BE2C (cell line): ENCODE measurements at places on chromosomes 4 and X.

DNA sequence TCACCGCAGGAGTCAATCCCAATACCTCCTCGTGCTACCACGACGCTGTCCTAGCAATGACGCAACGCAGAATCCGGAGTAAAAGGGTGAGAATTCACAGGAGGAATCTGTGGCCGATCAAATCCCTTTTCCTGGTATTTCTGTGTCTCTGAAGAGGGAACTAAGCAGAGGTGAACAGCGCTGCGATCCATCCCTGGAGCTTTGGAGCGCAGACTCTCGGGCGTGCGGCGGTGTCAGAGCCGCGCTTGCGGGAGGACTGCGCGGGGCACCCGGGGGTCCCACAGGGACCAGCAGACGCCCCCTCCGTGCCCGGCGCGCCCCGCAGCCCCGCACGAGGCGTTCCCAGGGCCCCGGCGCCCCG is 17.2 kb upstream of the ZNF718 start:
- no peak for DNase-seq

DNA sequence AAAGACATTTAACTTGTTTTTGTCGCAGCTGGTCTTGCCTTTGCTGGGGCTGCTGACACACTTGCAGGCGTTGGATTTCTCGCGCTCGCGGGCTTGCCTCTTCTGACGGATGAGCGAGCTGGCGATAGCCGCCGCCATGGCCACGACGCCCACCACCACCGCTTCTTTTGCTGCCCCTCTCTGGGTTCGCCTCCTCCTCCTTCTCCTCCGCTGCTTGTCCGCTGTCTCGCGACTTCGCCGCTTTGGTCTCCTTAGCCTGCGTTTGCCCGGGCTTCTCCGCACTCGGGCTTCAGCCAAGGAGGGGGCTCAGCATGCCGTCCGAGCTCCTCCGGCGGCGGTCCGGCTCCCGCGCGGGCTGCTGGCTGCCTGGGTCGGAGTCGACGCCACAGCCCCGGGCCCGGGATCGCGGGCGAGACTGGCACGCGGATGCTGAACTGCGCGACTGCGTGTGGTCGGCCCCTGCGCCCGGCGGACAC is 613 bp downstream of the FGF13 start:
- DNase-seq: no peak

DNA sequence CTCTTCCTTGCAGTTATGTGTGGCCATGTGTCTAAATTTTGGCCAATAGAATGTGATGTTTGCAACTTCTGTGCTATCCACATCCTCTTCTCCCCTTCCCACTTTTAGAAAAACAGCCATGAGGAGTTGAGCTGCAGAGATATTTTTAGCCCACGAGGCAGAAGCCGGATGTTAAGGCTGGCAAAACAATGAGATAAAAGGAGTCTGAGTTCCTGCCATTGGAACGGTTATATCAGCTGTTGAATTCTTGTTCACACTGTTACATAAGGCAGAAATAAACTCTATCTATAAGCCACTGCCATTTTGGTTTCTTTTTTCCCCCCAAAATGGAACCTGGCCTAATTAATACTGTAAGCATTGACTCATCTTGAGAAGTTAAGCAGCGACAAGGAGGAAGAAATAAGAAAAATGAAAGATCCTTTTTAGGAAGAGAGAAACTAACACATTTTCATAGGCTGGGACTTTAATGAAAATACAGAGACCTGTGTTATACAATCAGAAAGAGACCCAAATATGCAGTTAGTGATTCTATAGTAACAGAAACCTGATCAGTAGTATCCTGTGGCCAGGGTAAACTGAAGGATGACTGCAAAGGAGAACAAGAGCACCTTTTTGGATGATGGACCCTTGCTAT is 200.5 kb downstream of the INPP4B start:
- DNase-seq: no peak

- DNase-seq: no peak
Observed at GRCh38 chr4:86924811-86925210, 10.0 kb upstream of the AFF1 start.

DNA sequence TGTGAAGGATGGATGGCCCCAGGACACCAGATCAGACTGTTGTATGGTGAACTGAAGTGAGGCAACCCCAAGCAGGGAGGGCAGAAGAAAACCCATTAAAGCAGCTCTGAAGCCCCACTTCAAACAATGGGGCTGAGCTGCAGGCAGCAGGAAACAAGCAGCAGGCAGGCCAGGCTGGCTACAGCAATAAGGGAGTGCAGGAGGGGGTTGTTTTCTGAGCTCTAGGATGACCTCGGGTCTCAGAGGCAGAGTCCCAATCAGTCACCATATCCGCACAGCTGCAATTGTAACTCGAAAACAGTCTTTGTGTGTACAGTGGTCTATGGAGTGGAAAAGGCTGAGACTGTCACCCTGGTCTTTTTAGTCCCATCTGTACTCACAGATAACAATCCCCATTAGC is 90.4 kb downstream of the COL4A6 start:
- DNase-seq: no peak

DNA sequence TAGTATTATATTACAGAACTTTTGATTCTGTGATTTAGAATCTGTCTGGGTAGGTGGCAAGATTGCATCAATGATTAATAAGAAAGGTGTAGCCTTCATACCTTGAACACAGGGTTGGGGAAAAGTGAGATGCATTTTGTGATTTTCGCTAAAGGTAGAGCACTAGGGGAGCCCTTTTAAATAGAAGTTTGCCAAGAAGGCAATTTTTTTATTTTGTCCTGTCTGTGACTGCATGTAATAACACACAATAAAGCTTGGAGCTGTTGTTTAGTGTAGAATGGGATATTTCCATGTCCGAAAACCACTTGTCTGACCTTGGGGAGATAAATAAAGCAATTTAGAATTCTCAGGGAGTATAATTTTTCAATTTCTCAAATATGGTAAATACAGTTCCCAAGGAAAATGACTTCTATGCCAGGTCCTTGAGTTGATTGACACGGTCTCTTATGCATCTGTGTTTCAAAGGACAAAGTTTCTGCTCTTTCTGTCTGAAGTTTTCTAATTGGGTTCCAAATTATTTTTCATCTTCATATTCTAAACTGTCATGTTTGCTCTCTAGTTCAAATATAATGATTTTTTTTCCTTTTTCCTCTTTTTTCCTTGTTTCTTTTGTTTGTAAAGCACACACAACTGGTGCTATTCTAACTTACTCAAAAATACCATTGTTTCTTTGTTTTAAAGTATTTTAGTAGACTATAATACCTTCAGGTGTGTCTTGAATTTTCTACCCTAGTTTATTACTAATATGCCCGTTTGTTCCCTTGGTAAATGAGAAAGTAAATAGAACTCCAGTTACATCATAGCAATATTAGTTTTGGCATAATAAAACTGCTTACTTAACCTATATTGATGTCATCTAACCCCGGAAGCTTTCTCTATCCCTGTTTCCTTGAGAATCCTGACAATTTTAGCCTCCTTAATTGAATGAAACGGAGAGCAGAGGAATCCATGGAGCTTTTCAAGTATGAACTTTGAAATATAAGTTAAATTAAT is 87.8 kb upstream of the BMPR1B start:
- DNase-seq: no peak

DNA sequence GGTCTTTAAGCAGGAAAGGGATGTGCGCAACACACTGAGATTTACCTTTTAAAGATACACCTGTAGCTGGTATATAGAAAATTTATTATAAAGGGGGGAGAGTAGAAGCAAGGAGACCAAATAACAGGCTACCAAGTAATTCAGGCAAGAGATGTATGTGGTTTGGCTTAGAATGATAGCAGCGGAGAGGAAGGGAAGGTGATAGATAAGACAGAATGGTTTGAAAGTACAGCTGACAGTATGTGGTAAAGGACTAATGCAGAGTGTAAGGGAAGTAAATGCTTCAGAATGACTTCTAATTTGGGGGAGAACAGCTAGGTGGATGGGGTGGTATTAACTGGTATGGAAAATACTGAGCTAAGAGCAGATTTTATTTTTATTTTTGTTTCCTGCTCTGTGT is 308.9 kb downstream of the ANTXR2 start:
- no peak for DNase-seq

GRCh38 chr4:48841045-48841827 is 10.3 kb downstream of the OCIAD1 start:
- DNase-seq: no peak

DNA sequence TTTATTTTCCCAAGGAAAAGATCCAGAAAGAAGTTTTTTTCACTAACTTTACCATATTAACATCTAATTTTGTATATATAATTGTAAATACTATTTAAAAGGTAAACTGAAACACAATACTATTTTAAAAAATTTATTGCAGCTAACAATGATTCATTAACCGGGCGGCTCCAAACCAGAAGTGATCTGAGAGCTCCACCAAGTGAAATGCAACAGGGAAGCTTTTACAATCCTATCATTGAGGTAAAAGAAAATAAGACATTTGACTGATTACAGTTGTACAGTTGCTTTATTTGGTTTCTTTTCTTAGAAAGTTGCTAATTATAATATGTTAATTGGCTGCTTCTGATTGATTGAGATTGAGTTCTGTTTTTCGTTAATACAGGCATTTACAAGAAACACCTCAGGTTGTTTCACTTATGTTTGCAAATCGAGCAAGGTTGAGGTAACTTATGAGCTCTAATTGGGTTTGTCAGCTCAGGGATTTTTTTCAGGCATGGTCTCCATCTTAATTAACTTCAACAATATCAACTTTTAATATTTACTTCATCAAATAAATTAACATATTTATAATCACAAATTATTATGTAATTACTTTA is 220.2 kb upstream of the UGT8 start:
- no peak for DNase-seq

- no peak for DNase-seq
Observed at GRCh38 chr4:89373394-89373793, 65.8 kb upstream of the GPRIN3 start.

DNA sequence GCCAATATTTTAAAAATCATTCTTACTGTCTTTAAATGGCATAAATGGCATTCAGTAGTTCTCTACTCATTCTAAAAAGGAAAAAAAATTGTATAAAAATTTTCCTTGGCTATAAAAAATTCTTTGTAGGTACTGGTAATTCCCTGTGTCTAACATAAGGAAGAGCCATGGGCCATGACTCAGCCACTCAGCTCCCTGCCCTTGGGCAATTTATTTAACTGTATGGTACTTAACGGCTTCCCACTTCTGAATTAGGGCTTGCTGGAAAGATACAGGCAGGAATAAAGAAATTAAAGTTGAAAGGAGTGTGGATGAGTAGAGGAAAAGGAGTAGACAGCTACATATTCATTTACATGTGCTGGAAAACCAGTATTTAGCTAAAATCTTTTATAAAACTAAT is 30.6 kb downstream of the ABHD18 start:
- no peak for DNase-seq

- DNase-seq: no peak
Observed at GRCh38 chr4:37424753-37425152, 180.2 kb downstream of the NWD2 start.

DNA sequence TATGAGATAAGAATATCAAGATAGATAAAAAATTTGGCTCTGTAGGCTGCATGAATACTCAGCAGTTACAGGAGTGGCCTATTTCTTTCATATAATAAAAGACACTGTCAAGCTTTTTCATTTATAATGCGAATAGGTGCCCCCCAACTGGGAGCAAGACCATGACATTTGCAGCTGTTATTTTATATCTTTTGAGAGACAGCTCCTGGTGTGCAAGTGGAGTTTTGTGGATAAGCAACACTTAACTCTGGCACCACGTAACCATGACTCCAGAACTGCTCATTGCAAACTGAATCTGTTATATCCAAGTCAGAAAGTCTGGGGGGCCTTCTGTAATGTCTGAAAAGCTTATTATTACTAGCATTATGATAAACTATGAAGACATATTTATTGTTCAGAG is 1372.4 kb downstream of the C4orf33 start:
- DNase-seq: no peak

DNA sequence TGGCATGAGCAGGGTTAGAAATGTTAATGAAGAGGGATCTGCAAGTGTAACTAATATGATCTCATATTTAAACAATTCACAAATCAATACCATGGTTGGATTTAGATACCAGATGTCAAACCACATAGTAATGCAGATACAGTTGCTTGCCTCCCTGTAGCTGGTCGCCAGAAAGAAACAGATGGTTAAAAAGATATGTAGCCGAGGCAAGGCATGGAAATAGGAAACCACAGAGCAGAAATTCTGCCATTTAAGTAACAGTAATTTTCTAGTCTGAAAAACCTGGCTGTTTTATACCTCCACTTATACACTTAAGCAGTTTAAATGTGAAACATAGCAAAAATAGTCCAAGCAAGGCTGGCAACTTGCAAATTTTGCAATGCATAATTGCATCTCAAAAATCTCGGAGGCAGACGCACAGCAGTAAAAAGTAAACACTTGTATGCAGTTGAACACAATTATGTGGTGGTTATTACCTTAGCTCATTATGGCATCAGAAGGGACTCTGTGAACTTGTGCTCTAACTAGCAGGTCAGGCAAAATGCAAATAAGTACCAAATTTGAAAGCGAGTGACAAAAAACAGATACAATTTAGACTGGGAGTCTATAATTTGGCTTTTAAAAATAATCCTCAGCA is 126.8 kb downstream of the NAA11 start:
- no peak for DNase-seq

DNA sequence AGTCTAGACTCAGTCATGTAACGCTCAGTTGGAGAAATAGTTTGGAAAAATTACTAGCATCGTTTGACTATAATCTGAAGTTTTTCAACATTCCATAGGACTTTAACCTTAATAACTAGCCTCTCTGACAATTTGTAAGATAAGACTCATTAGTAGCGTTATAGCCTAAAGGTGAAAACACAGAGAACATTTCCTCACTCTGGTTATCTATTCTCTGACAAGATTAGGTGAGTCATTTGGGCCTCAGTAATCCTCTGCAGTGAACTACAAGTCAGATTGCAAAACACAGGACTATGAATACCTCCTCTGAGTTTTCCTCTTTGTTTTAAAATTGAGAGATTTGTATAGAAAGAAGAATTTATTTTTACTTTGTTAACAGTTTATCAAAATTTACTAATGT is 31.8 kb upstream of the PDLIM5 start:
- DNase-seq: no peak

DNA sequence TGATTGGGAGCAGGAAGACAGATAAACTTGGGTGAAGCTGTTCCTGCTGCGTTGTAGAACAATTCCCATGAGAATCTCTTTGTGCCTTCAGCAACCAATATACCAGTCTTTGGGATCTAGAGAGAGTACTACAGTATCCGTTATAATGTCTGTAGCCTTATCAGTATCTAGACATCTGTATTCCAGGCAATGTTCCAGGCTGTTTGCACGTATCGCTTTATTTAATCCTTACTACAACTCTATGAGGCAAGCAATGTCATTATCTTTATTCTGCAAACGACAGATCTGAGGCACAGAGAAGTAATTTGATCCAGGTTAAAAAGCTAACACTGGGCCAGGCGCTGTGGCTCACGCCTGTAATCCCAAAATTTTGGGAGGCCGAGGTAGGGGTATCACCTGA is 251.6 kb downstream of the ARHGAP24 start:
- DNase-seq: no peak

- no peak for DNase-seq
Observed at GRCh38 chrX:12877386-12877785, 10.5 kb downstream of the TLR7 start.

DNA sequence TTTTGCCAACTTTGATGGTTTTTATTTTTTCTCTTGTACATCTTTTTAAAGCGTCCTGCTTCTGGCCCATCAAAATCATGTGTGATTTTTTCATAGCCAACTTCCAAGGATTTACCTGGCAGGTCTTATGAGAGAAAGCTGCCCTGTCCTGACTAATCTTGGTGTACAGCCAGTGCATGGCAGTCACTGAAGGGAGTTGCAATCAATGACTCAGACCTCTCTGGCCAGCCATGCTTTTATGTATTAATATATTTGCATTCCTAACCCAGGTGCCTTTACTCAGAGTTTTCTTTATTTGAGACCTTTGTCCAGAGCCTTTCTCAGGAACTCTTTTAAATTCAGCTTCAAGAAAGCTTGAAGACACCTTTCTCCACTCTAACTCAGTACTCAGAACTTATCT is 691.5 kb upstream of the HTR2C start:
- DNase-seq: no peak
